ENCODE measurements at places on chromosomes 7 and 10.

DNA sequence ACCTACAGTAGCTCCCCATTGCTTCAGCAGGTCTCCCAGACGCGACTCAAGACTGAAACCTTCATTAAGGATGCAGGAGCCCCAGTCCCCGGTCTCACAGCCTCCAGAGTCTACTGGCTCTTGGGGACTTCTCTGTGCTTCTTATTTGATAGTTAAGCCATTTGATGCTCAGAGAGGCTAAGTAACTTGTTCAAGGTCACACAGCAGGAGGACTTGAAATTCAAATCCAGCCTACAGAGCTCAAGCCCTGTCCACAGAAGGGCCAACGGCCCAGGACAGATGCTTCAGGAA lies 21.2 kb upstream of the ZMIZ1 start:
- DNase-seq: no peak

GRCh38 chr7:132095111-132095765 lies 481.0 kb downstream of the PLXNA4 start:
- no peak for DNase-seq

GRCh38 chr10:24652381-24652957 lies 71.2 kb downstream of the ARHGAP21 start:
- DNase-seq: no peak

- DNase-seq: no peak
Observed at GRCh38 chr7:47332213-47332612, 249.7 kb downstream of the TNS3 start.

GRCh38 chr10:128929131-128929530 lies 537.9 kb upstream of the MGMT start:
- no peak for DNase-seq

DNA sequence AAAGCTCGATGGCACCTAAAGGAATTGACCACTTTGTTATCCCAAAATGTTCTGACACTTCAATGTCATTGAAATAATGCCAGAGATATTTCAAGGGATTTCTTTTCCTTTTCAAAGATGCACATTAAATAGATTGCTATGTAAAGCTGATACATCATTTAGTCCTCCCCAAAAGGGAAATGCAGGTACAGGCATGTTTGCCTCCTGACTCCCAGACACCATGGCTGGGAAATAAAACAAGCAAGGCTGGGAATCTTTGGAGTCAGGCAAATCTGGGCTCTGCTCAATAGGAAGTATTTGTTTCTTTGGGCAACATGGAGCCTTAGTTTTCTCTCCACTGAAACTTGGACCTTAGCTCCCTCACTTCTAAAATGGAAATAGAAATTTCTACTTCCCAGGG lies 230.8 kb upstream of the LRRTM3 start:
- DNase-seq: no peak

GRCh38 chr7:132739271-132739955 lies 163.1 kb upstream of the PLXNA4 start:
- no peak for DNase-seq

DNA sequence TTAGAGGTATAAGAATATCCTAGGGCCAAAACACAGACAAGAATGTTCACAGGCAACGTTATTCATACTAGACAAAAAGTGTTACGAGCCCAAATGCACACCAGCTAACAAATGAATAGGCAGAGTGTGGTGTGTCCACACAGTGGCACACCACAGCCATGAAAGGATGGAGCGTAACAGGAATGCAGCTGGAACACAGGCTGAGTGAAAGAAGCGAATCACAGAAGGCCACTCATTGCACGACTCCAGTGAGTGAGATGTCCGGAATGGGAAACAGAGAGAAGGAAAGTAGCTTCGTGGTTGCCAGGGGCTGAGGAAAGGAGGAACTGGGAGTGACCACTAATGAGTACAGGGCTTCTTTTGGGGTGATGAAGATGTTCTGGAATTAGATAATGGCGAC lies 198.8 kb downstream of the TNS3 start:
- no peak for DNase-seq

Measured in activated naive CD8-positive, alpha-beta T cell treated with anti-CD3 and anti-CD28 coated beads, Interleukin-2, amount 50 U/mL, for 16 hours (primary cell).